ENCODE measurements at places on chromosomes 11 and 22.

- DNase-seq, result peak; percentile 60
Observed at GRCh38 chr11:46389450-46390330, 1.9 kb downstream of the CHRM4 start.

- DNase-seq, result peak; percentile 64
Observed at GRCh38 chr11:130023204-130023603, 20.6 kb upstream of the PRDM10 start.

DNA sequence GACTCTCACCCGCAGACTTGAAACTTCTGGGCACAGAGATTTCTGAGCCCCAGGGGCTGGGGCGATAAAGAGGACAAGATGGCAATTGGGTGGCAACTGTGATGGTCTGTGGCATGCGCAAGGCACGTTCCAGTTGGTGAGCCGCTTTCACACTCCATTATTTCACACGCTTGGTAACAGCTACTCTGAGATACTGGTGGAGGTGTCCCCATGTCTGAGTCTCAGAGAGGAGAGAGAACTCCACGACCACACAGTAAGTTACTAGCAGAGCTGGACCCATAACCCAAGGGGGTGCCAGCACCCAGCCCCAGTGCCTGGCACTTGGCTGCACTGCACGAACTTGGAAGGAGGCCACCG, 6.0 kb upstream of the KCNJ4 start:
- no peak for DNase-seq

DNA sequence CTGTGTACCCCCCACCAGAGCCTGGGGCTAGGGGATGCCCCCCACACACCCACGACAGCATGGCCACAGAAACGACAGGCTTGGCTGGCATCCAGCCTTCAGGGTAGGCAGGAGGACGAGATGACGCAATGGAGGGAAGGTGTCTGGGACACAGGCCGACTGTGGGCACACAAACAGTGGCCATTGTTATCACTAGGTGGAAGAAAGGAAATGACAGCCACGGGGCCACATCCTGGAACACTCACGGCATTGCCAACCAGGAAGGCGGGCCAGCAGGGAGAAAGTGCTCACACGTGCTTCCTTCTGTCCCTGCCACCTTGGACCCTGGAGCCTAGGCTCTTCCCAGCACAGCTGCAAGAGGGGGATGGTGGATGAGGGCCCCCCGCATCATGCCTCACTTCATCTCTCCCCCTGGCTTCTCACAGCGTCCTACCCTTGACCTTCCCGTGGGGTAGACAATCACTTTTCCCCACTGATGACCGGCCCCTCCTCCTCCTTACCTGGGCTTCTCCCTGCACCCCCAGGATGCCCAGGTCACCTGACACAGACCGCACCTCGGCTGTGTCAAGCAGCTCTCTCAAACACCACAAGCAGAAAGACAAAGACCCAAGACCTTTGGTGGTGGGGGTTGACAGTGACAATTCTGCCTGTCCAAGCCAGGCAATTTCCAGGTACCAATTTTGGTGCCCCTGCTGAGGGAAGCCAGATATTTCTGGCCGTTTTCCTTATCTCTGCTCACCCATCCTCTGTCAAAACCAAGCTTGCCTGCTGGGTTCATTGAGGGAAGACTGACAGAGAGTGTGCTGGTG, 8.6 kb downstream of the PLA2G6 start:
- no peak for DNase-seq

DNA sequence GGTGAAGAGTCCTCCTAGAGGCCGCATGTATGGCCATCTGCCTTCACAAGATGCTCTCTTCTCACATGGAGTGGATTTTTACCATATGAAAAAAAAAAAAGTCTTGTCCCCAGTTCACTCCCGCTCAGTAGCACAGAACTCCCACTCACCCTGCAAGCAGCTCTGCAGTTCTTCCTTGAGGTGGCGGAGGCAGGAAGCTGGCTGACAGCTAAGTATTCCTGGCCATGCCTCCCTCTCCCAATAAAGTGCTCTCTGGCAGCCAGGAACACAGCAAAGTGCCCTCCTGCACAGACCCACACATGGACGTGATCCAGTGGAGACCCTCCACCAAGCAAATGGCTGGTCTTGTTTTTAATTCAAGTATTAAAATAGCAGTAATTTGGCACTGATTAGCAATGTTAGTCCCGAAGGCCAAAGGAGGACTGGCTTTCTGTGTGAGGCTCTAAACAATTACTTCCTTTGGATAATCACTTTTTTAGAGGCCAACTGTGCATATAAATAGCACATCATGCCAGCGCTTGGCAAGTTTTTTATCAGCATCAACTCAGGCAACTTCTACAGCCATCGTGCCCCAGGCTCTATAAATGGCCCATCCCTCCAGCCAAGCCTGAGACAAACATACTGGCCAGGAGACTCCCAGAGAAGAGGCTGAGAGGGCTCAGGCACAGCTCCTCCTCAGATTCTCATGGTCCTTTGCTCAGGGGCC, 413.6 kb downstream of the OPCML start:
- DNase-seq, result no peak
